CD4-positive, alpha-beta T cell treated with Interleukin-6 at 100 ng/mL for 8 hours (primary cell): ENCODE measurements at places on chromosomes 11 and 22.
A peak's percentile ranks its signal among the peaks of the same experiment; 100 is the strongest.

DNA sequence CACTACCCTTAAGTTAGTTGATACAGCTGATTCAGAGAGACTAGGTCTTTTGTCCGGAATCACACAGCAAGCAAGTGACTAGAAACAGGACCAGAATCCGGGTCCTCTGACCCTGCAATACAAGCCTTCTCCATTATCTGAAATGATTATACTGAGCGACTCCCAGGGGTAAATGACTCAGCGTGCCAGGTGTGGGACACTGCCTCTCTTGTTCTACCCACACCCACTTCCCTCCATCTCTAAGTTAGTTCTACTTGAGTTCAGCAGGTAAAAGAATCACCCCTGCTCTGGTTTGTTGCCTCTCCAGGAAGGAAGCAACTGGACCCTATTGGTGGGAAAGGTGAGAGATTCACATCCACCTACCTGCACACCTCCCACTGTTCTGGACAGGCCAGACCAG, 156.9 kb downstream of the DBX1 start:
- DNase-seq: no peak

DNA sequence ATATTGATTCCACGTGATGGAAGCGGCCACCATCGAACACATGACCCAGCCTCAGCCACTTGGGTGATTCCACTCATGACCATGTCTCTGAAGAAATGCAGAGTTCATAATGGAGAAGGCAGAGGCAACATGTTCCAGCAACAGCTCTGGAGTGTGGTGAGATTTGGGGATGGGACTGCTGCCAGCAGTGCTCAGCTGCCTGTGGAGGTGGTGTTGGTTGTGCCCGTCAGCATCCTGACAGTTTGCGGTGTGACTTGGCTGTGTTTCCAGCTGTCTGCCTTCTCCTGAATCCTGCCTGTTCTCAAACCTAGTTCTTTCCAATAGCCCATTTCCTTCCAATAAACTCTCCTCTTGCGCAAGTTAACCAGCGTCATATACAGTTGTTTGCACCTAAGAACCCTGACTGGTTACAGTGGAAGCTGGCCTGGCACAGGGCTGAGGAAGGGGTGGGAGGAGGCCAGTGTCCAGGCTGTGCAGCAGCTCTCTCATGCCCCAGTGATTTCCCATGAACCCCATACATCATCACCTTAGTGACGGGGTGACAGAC, 22.0 kb upstream of the OR8B8 start:
- DNase-seq: no peak

- DNase-seq: no peak
These were observed 13.5 kb upstream of the MTMR2 start for GRCh38 chr11:95937358-95937757.

DNA sequence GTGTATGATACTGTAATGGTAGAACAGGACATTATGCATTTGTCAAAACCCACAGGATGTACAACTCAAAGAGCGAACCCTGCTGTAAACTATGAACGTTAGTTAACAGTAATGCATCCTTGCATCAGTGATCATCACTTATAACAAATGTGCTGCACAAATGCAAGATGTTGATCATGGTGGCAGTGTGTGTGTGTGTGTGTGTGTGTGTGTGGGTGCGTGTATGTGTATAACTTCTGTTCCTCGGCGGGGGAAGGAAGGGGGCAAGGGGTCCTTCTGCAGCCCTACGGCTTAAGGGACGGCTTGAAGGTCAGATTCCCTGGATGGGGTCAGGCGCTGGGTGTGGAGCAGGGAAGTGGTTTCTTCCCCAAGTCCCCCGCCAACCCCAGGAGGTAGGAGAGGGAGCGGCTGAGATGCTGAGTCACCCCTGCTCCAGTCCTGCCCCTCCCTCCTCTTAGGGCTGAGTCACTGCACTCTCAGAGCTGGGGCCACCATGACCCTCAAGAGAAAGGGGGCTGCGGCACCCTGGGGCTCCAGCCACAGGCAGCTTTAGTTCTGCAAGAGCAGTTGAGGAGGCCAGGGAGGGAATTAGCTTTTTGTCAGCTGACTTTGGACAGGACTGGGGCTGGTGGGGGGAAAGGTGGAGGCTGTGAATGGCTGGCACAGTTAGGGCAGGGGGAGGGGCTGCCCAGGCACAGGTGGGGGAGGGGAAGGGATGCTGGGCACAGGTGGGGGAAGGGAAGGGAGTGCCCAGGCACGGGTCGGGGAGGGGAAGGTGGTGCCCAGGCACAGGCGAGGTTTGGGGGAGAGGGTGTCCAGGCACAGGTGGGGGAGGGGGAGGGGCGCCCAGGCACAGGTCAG, 8.8 kb upstream of the CTSD start:
- DNase-seq: peak; percentile 38

- DNase-seq: no peak
These were observed 202.5 kb upstream of the CADM1 start for GRCh38 chr11:115706626-115707135.

- DNase-seq: peak; percentile 45
These were observed 14.1 kb downstream of the WT1 start for GRCh38 chr11:32420937-32421901.

DNA sequence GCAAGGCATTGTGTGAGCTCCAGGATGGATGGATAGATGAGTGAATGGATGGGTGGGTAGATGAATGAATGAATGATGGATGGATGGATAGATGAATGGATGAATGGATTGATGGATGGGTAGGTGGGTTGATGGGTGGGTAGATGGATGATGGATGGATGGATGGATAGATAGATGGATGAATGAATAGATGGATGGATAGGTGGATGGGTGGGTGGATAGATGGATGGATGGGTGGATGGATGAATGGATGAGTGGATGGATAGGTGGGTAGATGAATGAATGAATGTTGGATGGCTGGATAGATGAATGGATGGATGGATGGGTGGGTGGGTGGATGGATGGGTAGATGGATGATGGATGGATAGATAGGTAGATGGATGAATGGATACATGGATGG, 33.5 kb downstream of the DHCR7 start:
- DNase-seq: no peak

- no peak for DNase-seq
These were observed 17.7 kb downstream of the POLDIP3 start for GRCh38 chr22:42596863-42597530.

- peak; percentile 68 for DNase-seq
These were observed 11.9 kb upstream of the SH3BP1 start for GRCh38 chr22:37627545-37627944.

DNA sequence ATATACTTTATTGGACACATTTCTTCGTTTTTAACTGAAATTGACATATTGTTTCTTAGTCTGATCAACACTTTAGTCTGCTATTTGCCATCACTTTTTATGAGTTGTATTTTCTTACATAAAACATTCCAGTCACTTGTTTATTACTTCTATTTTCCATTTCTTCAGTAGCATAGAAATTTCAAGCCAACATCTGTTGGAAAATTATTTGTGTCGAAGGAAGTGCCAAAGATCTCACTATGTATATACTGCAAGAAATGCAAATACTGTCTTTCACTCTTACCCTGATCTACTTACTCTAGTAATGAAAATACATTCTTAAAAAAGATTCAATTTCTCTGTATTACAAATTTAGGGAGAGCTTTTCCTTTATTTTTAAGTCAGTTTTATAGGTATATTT, 105.9 kb downstream of the SLC17A6 start:
- DNase-seq: no peak

GRCh38 chr11:13294771-13295579, 17.4 kb downstream of the BMAL1 start:
- DNase-seq: no peak

GRCh38 chr11:74444173-74444826, 23.0 kb downstream of the KCNE3 start:
- DNase-seq: no peak

GRCh38 chr11:96318399-96318798, 24.6 kb downstream of the MAML2 start:
- DNase-seq: no peak

GRCh38 chr22:23743303-23743705, 7.6 kb downstream of the ZNF70 start:
- no peak for DNase-seq

DNA sequence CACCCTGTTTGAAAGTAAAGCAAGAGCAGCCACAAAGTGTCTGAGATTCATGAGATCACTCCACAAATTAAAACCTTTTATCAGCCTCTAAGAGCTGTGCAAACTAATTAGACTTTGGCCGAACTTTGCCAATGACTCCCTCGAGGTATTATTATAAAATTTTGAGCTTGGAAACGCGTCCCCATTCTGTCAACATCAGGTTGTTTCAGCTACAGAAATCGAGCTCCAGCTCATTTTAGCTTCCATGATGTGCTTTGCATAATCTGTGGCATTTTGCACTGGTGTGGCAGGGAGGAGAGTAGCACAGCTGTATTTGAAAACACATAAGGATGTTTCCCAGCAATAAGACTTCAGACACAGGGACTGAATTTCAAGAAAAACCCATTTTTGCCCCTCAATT, 872.2 kb downstream of the NTM start:
- no peak for DNase-seq

GRCh38 chr11:112834277-112834755, 126.9 kb upstream of the NCAM1 start:
- no peak for DNase-seq

DNA sequence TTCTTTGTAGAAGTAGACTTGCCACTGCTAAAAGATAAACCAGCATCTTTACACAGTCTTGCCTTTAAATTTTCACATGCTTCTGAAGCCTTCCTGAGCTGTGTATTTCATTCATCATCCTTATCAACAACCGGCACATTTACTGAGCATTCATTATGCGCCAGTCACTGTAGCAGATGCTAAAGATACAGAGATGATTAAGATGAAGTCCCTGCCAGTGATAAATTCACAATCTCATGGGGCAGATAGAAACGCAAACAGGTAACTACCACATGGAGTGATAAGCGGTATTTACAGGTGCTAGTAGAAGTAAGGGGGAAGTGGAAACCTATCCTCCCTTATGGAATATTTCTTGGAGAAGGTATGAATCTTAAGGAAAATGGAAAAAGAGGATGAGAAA, 67.2 kb downstream of the PRCP start:
- DNase-seq: no peak

- no peak for DNase-seq
These were observed 725.2 kb downstream of the DLG2 start for GRCh38 chr11:84901991-84902390.

- no peak for DNase-seq
These were observed 22.3 kb downstream of the TMEM123 start for GRCh38 chr11:102430158-102430836.

DNA sequence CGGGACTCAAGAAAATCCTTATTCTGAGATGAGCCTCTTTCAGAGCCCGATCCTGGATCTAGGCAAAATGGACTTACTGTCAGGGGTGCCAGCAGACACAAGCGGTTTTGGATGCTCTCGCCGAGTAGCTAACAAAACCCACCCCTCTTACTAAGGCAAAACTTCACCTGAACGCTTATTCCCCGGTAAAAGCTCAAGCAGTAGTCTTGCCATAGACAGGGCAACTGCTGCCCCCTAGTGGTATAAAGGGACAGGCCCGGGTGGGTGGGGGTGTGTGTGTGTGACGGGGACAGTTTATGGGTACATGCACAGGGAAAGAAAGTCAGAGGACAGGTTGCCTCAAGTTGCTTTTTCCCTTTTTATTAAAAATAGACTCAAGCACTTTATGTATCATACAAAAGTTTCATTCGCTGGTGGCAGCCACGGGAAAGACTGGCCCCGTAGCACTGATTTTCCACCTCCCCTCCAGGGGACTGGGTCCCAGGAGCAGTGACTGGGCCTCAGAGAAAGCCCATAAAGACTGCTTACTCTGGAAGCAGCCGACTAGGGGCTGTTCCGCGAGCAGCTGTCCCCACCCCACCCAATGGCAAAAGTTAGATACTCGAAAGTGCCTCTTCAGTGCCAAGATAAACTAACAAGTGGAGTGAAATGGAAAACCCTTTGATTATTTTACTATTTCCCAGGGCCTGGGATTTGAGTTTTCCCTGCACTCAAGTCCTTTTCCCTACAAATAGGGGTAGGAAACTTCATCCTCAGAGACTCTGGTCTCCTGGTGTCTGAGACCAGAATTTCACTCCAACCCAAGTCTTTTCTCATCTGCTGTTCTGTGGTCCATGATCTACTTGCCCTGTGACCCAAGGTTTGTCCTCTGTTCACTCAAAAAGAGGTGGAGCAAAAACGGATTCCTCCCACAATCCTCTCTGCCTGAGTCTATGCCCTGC, 4.7 kb downstream of the YPEL4 start:
- peak; percentile 86 for DNase-seq

GRCh38 chr11:6455070-6455469, 14.3 kb upstream of the HPX start:
- no peak for DNase-seq

DNA sequence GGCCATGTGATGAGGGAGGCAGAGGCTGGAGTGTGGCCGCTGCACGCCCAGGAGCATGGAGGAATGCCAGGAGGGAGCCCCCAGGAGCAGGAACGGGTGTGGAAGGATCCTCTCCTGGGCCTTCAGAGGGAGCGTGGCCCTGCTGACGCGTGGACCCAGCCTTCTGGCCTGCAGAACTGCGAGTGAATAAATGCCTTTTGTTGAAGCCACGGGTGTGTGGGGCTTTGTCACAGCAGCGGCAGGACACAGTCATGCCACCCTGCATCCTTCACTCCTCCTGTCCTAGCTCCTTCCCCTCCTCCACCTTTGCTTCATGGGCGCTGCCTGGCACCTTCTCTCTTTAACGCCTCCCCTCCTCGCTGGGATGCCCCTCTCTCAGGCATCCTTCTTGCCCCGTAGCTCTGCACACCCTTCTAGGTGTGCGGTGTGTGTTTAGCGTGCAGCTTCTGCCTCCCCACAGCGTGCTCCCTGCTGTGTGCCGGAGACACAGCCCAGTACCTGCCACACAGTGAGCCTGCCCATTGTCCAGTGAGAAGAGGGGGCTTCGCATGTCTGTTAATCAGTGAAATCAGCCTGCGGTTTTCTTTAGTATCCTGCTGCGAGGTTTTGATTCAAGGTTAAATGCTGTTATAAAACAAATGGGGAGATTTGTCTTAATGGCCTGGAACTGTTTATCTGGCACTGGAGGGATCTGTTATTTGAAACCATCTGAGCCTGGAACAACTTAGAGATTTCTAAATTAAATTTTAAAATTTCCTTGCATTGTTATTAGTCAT, 459.6 kb downstream of the TBC1D22A start:
- no peak for DNase-seq

DNA sequence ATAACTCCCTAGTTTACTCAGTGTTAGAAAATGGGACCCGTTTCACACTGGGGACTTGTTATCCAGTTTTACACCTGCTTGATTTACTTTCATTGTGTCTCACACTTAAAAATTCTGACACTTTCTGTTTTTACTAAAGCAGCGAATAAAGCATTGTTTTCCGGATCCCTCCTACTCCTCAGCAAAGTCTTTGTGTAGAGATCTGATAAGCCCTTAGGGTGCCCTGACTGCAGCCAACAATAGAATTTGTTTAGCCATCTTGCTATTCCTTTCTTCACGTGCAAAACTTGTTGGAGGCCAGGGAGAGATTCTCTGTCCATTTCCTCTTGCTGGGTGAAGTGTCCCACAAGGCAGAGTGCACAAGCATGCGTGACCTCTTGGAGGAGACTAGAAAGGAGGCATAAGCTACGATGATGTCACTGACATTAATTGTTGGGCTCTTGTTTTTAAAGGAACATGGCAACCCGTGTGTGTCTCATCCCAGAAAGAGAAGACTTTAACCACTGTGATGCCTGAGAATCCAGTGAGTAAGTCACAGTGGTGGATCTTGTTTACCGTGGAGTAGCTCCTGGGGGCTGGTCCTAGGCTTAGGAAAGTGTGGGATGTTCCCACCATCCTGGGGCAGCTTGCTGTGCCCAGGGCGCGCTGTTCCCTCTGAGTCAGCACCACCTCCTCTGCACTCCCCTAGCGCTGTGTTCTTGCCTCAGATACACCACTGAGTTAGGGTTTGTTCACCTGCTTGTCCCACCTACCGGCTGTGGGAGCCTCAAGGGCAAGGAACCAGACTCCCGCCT, 27.7 kb downstream of the MICAL2 start:
- no peak for DNase-seq
